ENCODE measurements at places on chromosomes 5 and 9.

DNA sequence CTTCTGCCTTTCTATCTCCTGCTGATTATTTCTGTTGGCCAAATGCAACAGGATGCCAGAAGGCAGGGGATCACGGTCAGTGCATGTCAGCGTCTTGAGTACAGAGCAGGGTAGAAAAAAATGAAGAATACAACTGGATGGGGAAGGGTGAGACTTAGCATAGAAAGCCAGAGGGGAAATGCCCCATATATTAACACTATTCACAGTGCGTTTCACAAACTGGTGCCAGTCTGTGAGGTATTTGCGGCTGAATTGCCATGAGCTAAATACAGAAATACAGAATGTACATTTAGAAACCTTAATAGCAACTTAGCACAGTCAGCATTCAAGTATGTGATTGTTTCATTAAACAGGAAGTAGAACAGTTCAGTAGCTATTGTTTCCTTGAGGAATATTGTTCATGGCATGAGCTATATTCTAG, 31.0 kb upstream of the SLC1A3 start:
- no peak for DNase-seq

GRCh38 chr5:172642051-172642409, 967 bp downstream of the NEURL1B start:
- no peak for DNase-seq

DNA sequence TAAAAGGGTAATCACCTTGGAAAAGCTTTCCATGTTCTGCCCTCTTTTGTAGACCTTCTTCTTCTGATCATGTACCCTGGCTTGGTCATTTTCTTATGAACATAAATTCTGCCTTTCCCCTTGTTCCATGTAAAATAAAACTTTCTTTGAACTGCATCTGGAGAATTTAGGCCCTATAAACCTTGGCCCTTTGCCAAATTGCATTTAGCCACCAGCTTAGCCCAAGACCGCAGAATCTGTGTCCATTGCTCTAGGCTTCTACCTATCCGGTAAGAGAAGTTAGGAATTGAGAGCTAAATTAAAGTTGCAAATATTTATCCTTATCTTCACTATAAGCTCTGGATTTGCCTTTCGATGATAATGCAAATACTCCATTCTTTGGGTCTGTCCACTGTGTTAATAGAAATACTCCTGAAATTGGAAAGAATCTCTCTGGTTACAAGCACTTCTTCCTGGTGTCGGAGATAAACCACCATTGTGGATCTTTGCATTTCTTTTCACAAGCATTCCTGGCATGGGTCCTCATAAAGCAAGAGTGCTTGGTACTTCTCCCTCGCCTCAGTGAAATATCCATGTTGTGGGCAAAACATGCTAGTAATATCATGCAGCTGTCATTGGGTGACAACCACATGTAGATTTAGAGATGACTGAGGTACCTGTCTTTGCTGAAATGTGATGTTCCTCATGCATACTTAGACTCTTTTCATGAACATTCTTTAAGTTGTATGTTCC, 698.0 kb upstream of the WWC1 start:
- no peak for DNase-seq

DNA sequence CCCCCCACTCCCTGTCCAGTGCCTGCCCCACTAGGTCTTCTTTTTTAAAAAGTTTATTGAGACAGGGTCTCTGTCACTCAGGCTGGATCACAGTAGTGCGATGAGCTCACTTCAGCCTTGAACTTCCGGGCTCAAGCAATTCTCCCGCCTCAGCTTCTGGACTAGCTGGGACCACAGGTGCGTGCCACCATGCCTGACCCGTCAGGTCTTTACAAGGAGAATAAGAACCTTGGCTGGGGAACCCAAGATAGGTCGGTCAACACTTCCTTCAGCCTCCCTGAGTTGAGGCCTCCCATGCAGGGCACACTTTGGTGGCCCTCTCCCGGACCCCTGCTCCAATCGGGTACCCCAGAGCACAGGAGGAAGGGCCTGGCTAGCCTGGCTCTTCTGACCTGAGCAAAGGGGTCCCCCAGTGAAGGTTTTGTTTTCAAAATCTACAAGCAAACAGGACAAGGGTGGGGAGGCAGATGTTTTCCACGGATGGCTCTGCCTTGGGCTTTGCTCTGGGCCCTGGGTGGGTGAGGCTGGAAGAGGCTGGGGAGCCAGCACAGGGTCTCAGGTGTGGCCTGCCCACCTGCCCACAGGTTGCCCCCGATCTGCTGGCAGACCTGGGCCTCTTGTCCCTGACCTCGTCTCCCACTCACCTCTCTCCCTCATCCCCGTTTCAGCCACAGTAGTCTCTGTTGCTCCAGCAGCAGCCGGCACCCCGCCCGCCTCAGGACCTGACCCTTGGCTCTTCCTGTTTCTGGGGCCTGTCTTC, 108.7 kb upstream of the PHYKPL start:
- no peak for DNase-seq

- no peak for DNase-seq
Measured at GRCh38 chr5:3350781-3351180, 244.9 kb upstream of the IRX1 start.
